ENCODE measurements at places on chromosomes 6 and 20. TPM values are rescaled to one million over a fixed set of nuclear protein-coding genes. Genes with fewer than 3 reads are reported as not detected.

Gene SUN5
- not detected for total RNA-seq

Gene CD93
- total RNA-seq, result 0.44 TPM

Gene HLA-DQB2
- total RNA-seq, result not detected

Gene SPO11
- total RNA-seq, result not detected

Gene SCUBE3
- 22.2 TPM for total RNA-seq

Gene BHLHE23
- not detected for total RNA-seq

Gene ISM1
- total RNA-seq, result 0.33 TPM

- DNase-seq, result no peak
Observed at GRCh38 chr6:143504369-143504768, 7.2 kb downstream of the FUCA2 start.

GRCh38 chr6:167306401-167306998 is 15.4 kb downstream of the UNC93A start:
- DNase-seq, result no peak

DNA sequence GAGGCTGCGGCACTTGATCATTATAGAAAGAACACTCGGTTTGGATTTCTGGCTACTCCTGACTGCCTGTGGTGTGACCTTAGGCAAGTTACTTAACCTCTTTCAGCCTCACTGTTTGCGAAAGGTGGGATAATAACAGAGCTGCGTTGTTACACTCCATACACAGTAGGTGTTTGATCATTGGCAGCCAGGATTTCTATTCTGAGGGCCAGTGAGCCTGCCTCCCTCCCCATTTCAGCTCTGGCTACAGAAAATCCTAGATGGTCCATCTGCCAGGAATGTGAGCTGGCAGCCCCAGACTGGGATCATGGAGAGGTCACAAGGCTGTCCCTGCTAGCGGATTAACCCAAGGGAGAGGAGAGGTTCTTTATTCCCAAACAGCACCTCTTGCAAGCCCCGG is 2.7 kb downstream of the KCNB1 start:
- no peak for DNase-seq

- DNase-seq, result no peak
Observed at GRCh38 chr6:135880066-135880972, 28.8 kb downstream of the PDE7B start.

DNA sequence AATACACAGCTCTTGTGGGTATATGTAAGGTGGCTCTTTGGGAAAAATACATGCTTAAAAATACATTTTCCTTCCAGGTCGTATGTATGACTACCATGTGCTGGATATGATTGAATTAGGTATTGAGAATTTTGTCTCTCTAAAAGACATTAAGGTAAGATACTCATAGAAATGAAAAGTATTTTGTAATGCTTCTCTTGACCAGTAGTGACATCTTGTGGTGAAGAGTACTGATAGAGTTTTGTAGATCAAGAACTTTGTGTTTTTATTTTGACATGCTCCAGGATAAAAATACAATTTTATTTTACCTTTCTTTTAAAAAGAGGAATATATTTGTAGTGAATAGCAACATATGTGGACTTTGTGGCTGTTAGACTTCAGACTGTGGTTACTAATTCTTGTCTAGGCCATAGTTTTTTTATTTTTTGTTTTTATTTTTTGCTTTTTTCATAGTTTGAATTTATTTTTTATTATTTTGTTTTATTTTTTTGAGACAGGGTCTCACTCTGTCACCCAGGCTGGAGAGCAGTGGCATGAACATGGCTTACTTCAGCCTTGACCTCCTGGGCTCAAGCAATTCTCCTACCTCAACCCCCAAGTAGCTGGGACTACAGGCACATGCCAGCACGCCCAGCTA is 17.9 kb downstream of the RPF2 start:
- no peak for DNase-seq

GRCh38 chr6:13216236-13217014 is 111.9 kb downstream of the TBC1D7 start:
- DNase-seq, result no peak

GRCh38 chr20:37762716-37763485 is 69.1 kb downstream of the CTNNBL1 start:
- DNase-seq, result no peak

GRCh38 chr6:159400826-159401225 is 231.6 kb downstream of the FNDC1 start:
- no peak for DNase-seq

Data from neural crest cell (in vitro differentiated cells).